ENCODE measurements at places on chromosomes 3 and 15.

DNA sequence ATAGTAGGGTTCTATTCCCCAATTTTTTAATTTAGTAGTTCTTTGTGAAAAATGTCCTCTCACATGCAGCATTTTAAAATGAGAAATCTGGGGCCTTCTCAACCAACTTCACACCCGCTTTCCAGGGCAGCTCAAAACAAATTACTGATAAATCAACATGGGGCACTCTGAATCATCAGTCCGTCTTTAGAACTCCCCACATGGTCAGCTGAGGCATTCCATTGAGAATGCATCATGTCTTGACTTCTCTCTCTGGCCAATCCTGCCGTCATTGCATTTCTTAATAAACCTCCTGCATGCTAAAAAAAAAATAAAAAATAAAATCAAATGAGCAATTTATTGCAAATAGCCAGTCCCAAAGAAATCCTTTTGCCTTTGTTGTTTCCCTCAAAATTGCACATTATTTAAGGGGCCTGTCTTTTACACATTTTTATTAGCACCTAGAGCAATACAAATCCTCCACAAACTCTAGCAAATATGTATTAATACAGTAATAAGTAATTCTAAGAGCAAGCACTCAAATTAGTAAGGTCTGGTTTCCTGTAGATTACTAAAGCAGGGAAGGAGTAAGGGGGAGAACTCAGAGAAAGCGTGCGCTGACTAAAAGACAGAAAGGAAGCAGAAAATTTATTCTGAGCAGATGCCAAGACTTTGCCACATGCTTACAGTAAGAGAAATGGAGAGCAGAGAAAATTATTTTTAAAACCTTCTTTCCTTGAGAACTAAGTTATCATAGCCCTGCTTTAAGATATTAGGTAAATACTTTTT, 175.7 kb downstream of the TNIK start:
- peak; percentile 97 for DNase-seq

DNA sequence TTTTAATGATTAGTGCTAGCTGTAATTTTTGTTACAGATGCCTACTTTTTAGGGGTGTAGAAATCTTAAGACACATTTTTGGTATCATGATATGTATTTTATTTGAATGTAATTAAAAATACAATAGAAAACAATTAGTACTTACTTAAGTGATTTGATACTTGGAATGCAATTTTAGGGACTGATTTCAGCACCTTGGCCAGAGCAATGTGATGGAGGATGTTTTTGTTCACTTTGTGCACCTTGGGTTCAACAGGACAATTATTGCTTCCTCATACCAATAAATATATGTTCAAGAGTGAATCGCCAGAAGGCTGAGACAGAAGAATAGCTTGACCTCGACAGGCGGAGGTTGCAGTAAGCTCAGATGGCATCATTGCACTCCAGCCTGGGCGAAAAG, 22.3 kb downstream of the GMNC start:
- peak; percentile 20 for DNase-seq

- DNase-seq: no peak
These were observed 260.7 kb upstream of the UMPS start for GRCh38 chr3:124469555-124469954.

GRCh38 chr15:79872358-79873017, 24.3 kb downstream of the MTHFS start:
- peak; percentile 62 for DNase-seq

- peak; percentile 20 for DNase-seq
These were observed 182.2 kb downstream of the RAP2B start for GRCh38 chr3:153343988-153344782.

GRCh38 chr3:12237912-12238650, 50.8 kb upstream of the PPARG start:
- peak; percentile 39 for DNase-seq

GRCh38 chr15:48624700-48625099, 20.8 kb downstream of the FBN1 start:
- DNase-seq: no peak

DNA sequence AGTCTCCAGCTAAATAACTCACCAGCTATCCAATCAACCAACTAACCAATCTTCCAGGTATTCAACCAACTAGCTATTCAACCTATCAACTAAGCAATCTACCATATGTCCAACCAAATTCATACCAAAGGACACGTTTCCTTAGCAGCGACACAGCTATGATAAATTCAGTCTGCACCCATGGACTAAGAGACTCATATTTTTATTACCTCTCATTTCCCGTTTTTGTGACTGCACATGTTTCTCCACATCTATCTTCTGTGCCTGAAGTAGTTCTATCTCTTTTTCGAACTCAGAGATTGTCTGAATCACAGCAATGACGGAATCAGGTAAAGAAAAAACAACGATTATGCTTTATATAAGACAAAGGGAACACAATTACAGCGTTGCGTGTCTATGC, 34.0 kb upstream of the GNB5 start:
- no peak for DNase-seq

- DNase-seq: no peak
These were observed 15.0 kb downstream of the MBNL1 start for GRCh38 chr3:152283492-152284381.

- DNase-seq: no peak
These were observed 12.3 kb downstream of the BOC start for GRCh38 chr3:113223475-113224281.

DNA sequence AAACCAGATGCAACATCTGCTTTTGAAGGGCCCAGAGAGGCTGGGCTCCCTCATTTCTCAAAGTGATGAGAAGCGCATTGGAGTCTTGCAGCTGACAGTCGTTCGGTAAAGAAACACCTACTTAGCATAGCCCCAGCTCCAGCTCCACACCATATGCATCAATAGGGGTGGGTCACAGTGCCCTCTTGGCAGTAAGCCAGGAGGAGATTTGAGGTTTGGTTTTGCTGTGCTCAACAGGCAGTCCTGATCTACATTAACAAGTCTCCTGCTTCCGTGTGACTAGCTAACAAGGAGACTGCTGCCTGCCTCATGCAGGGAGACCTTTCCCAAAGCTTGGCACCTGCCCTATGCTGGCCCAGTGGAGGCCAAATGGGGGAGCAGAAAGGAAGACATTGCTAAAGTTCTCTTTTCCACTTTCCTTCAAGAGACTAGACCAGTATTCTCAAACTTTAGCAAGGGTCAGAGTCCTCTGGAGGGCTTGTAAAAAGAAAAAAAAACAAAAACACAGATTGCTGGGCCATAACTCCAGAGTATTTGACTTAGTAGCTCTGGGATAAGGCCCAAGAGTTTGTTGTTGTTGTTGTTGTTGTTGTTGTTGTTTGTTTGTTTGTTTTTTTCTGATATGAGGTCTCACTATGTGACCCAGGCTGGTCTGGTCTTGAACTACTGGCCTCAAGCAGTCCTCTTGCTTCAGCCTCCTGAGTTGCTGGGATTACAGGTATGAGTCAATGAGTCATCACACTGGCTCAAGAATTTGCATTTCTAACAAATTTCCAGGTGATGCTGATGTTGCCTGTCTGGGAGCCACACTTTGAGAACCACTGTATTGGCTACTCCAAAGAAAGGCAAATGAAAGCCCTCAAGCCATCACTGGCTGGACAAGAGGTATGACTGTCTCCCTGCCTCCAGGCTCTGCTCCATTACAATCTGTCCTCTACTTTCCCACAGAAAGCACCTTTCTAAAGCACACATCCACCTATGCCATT, 294.9 kb downstream of the RORA start:
- no peak for DNase-seq

DNA sequence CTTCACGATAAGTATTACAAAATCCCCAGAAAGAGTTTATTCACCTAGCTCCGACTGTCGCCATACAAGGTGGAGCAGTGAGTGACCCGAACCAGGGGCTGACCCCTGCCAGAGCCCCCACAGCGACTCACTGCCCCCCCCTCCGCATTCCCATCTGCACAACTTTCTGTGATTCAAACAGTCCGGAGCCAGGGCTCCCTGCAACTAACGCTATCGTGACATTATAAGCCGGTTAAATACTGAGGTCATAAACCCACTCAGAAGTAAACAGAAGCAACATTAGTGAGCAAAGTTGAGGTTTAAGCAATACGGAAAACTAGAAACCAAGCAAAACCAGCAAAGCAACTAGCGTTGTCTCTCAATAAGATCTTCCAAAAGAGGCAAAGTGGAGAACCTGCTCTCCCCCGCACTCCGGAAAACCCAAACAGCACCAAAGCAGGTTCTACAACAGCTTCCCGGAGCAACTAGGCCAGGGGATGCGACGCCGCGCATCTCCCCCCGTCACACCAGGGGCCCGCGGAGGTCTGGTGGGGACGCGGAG, 642 bp downstream of the SCAP start:
- DNase-seq: peak; percentile 26

- no peak for DNase-seq
These were observed 990.4 kb upstream of the CADM2 start for GRCh38 chr3:83968356-83968755.

- DNase-seq: no peak
These were observed 31.6 kb downstream of the TIPARP start for GRCh38 chr3:156705761-156706616.

- DNase-seq: peak; percentile 55
These were observed 32.1 kb downstream of the BUB1B start for GRCh38 chr15:40192942-40193341.

DNA sequence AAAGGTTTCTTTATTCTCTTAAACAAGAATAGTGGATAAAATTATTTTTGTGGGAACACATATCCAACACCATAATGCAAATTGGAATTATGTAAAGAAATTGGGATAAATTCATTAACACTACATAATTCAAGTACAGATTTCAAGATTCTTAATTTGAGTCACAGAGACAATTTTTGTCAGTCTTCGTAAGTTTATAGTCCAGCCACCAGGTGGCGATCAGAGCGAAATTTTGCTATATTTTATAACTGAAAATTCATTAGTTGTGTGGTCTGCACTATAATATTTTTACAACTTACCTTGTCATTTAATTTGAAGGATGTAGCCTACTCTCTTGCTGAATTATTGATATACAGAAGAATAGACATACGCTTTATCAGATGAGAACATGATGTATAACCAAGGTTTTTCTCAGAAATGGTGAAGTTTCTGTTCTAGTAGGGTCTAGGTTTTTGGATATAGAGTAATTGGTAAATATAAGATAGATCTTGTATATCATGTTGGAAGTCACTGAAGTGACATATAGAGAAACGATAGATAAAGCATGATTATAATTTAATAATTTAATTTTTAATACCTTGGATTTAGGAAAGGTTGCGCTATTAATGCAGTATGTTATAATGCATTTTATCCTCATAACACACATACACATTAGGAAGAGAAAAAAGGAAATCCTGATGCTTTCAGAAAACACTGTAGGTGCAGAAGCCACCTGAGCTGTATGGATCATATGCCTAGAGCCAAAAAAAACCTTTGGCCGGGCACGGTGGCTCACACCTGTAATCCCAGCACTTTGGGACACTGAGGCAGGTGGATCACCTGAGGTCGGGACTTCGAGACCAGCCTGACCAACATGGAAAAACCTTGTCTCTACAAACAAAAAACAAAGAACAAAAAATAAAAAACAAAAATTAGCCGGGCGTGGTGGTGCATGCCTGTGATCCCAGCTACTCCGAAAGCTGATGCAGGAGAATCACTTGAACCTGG, 31.7 kb downstream of the PLSCR4 start:
- peak; percentile 68 for DNase-seq

DNA sequence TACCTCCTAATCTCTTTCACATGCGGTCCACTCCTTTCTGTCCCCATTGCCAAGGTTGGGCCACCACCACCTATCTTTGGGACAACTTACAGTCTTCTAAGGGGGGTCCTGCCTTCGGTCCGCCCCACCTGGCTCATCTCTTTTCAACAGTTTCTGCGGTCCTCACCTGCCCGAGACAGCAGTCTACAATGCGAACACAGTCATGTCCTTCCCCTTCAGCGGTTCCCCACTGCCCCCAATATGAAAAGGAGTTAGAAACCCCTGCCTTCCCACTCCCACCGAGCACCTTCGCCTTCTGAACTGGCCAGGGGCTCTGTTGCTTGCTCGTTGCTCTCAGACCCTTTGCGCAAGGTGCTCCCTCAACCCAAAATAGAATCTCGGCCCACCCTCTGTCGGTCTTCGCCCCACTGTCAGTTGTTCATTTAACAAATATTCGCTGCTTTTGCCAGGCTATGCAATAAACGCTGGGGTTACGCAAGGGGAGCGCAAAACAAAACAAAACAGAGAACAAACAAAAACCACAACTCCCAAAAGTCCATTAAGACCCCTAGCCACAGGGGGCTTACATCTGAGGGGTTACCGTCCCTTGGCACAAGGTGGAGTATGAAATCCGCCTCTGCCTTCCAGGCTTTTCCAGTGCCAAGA, 611 bp upstream of the FANCI start:
- DNase-seq: peak; percentile 49

GRCh38 chr3:32097768-32098167, 8.7 kb upstream of the GPD1L start:
- DNase-seq: no peak

- peak; percentile 72 for DNase-seq
These were observed 726.5 kb upstream of the NECTIN3 start for GRCh38 chr3:110344897-110345767.

DNA sequence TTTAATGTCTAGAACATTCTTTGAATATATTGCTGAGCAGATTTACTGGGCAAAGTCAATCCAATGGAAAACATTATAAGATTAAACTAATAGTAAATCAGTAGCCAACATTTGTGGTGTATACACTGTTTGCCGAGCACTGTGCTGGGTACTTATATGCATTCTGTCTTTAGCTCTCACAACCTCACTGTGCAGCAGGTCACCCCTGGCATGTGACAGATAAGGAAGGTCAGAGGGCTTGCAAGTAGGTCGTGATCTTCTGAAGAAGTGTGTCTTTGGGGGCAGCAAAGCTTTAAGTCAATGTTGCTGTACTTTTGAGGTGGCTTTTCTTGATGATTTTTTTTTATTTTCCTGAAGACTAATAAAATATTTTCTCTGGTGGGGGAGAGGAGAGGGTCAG, 62.2 kb downstream of the TCAIM start:
- DNase-seq: no peak

GRCh38 chr3:126103121-126104027, 19.4 kb upstream of the SLC41A3 start:
- DNase-seq: no peak

- no peak for DNase-seq
These were observed 34.3 kb downstream of the GOLIM4 start for GRCh38 chr3:168061332-168061996.

DNA sequence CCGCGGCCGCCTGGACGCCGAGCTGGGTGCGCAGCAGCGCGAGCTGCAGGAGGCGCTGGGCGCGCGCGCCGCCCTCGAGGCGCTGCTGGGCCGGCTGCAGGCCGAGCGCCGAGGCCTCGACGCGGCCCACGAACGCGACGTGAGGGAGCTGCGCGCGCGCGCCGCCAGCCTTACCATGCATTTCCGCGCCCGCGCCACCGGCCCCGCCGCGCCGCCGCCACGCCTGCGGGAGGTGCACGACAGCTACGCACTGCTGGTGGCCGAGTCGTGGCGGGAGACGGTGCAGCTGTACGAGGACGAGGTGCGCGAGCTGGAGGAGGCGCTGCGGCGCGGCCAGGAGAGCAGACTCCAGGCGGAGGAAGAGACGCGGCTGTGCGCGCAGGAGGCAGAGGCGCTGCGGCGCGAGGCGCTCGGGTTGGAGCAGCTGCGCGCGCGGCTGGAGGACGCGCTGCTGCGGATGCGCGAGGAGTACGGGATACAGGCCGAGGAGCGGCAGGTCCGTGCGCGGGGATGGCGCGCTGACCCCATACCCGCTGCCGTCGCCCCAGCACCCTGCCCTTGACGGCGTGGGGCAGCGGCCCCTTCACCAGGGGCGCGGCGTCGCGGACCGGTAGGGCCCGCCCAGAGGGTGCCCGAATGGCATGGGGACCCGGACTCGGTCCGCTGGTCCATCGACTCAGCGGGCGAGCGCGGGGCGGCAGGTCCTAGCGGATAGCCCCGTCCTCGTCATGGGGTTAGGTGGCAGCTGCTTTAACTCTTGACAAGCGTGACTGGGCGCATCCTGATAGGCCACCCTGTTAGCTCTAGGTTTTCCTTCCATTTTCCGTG, 848 bp downstream of the SYNM start:
- peak; percentile 63 for DNase-seq

Measured in fibroblast of pulmonary artery (primary cell).